ENCODE measurements at places on chromosomes 1 and 21.

GRCh38 chr1:182602935-182603645 lies 1.1 kb downstream of the RGS16 start:
- DNase-seq, result peak; percentile 75

DNA sequence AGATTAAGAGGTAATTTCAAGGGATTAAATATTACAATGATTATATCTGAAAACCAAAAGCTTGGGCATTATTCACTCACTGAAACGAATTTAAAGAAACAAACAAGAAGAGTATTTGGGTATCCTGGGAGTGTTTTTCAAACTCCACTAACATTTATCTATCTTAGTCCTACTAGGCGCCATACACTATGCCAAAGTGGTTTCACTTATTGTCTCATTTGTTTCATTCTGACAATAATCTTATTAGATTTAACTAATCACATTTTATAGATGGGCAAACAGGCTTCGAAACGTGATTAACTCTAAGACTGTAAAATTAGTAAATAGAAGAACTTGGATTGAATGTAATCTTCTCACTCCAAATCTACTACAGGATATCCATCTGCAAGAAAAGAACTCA lies 25.4 kb downstream of the ASH1L start:
- DNase-seq, result no peak

GRCh38 chr1:70720109-70720508 lies 309.0 kb downstream of the CTH start:
- DNase-seq, result no peak

DNA sequence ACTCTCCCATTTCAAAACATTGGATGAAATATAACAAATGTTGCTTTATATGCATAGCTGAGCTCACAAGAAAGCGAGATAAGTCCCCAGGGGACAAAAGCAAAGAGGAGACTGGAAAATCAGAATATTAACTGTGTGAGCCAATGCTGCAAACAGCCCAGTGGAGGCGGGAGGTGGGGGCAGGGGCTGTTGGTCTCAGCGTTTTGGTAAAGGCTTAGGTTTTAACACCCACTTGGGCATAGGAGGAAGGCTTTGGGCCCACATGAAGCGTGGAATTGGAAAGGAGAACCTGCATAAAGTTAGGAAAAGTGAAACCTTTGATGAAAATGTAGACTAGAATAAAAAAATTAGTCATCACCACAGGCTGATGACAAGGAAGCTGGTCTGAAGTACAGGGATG lies 30.2 kb upstream of the SMIM12 start:
- no peak for DNase-seq

- no peak for DNase-seq
These were observed 24.9 kb downstream of the MT1HL1 start for GRCh38 chr1:236979149-236979900.

- DNase-seq, result peak; percentile 87
These were observed at the start of gene MX2 for GRCh38 chr21:41361786-41362604. MX2 (plus strand) TSS chr21:41362027; CDS start chr21:41376907, 14,880 bp downstream.

DNA sequence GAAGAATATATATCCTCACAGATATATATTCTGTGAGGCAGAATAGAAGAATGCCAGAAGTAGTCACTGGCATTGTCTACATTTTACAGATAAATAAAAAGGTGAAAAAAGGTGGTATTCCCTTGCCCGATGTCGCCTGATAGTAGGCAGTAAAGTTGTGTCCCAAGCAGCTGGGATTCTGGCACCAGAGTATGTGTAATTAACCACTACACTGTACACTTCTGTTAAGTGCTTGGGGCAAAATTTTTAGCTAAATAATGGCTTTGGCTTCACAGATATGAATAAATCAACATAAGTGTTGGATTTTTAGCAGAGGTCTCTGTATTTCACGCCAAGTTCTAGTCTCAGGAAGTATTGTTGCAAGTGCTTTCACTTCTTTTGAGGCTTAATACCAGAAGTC lies 13.3 kb upstream of the CASQ2 start:
- DNase-seq, result no peak

DNA sequence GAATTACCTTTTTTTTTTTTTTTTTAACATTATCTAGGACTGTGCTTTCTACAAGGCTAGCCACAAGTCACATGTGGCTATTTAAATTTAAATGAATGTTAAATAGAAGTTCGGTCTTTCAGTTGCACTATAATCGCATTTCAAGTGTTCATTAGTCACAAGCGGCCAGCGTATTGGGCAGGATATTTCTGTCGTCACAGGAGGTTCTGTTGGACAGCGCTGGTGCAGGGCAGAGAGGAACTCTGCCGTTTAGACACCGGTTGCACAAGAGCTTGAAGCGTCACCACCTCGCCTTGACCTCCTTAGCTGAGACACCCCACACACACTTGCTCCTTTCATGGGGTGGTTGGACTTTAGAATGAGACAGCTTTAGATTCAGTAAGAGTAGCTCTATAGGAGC lies 64.1 kb downstream of the BACE2 start:
- DNase-seq, result no peak

- DNase-seq, result no peak
These were observed 13.8 kb upstream of the SYDE2 start for GRCh38 chr1:85214654-85215053.

GRCh38 chr21:46157396-46157986 lies 2.1 kb upstream of the FTCD start:
- no peak for DNase-seq

GRCh38 chr21:16585896-16586295 lies 856.1 kb downstream of the USP25 start:
- no peak for DNase-seq

- no peak for DNase-seq
These were observed 2.0 kb downstream of the PDPN start for GRCh38 chr1:13585612-13585991.

GRCh38 chr1:94650301-94650700 lies 108.7 kb upstream of the F3 start:
- no peak for DNase-seq

Measured in CD4-positive, alpha-beta T cell treated with Interleukin-4 for 4 hours (primary cell).